ENCODE measurements at places on chromosomes 6 and 20.

- DNase-seq = no peak
Measured at GRCh38 chr20:14672066-14672465, 334.7 kb upstream of the FLRT3 start.

DNA sequence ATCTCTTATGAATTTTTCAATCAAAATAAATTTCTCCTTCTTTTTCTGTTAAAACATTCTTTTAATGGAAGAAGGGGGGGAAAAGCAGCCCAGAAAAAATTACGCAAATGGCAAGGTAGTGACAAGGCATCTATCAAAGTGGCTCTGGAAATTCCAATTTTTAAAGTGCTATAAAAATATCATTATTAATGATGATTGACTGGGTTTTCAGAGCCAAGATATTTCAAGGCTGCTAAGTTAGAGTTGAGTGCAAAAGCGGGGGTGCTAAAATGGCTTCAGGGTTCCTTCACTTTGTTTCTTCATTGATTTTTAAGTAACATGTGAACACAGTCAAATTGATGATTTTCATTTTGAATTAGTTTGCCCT, 171.6 kb upstream of the CITED2 start:
- no peak for DNase-seq

GRCh38 chr6:158643836-158644230, 710 bp downstream of the DYNLT1 start:
- no peak for DNase-seq

DNA sequence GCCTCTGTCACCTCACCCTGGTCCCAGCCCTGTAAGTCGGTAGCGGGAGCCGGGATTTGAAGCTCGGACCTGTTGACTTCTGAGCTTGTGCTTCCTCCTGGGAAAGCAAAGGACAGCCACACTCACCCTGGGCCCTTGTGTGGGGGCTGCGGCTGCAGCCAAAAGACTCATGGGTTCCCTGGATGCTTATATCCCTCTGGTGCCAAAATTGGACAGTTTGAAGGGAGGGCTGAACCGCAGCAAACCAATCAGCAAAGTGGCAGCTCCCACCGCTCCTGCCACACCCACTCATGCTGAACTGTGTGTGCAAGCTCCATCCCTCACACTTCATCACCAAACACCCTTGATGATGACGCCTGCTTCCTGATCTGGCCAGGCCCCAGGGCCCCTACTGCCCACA, 3.9 kb upstream of the CCN5 start:
- DNase-seq = no peak

GRCh38 chr6:149977221-149977620, 13.5 kb downstream of the ULBP1 start:
- DNase-seq = no peak

DNA sequence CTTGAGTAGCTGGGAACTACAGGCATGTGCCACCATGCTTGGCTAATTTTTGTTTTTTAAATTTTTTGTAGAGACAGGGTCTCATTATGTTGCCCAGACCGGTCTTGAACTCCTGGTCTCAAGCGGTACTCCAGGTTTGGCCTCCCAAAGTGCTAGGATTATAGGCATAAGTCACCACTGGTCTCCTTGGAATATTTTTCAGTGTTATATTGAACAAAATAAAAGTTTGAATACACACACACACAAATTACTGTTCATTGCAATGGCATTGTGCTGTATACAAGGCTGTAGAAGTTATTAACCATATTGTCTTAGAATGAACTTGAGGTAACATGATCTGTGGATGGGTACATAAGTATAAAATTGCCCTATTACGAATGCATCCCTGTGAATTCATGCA, 166.1 kb downstream of the BCAS1 start:
- DNase-seq = no peak

DNA sequence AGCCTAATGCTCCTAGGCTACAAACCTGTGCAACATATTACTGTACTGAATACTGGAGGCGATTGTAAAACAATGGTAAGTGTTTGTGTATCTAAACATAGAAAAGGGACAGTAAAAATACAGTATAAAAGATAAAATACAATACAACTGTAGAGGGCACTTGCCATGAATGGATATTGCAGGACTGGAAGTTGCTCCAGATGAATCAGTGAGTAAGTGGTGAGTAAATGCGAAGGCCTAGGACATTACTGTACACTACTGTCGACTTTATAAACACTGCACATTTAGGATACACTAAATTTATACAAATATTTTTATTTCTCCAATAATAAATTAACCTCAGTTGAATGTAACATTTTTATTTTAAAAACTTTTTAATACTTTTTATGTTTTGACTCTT, 485.0 kb downstream of the MMUT start:
- DNase-seq = no peak

DNA sequence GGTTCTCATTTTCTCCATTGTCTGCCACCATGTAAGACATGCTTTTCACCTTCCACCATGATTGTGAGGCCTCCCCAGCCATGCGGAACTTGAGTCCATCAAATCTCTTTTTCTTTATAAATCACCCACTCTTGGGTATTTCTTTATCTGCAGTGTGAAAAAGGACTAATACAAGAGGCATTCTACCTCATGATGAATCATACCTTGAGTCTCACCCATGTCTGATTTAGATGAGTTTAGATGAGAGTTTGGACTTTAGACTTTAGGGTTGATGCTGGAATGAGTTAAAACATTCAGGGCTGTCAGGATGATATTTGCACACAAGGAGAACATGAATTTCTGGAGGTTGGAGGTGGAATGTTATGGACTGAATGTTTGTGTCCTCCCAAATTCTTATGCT, 545.6 kb downstream of the C6orf118 start:
- no peak for DNase-seq

GRCh38 chr20:17617868-17618672, 48.2 kb downstream of the DSTN start:
- no peak for DNase-seq

DNA sequence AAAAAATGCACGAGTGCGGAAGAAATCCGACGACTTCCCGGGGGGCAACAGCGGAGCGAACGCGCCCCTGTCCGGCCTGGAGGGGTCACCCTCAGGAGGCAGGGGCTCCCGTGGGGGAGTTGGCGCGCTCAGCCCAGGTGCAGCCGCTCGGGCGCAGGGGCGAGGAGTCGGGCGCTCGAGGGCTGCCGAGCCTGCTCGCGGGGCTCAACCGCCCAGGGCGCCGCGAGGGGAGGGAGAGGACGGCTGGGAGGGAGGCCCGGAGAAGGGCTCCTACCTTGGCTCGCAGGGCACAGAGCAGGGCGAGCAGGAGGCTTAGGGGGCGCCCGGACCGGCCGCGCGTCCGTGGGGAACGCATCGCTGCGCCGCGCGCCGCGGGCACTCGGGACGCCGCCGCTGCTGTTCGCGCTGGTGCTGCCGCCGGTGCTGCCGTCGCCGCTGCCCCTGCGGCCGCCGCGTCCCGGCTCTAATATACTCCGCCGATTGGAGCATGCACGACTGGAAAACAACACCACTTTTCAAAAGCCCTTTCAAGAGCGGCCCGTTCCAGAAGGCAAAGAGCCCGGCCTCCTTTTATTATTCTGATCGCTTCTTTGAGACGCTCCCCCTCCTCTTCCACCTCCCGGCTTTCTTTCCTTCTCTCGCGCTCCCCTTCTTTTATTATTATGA, 490 bp downstream of the JAG1 start:
- no peak for DNase-seq

DNA sequence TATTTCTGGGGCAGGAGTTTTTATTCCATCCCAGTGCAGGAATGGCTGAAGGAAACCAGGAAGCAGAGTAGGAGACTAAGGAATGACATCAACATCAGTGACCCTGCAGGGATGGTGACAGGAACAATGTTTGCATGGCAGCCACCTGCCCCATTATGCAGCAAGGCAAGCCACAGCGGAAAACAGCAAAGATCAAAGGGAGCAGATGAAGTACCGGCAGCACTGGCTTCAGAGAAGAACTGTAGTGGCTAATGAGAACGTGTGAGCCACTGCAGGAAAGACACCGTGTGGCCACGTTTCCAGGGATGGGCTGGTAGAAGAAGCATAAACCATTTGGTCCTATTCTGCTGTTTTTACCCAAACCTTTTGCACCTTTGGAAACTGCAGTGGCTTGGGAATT, 52.9 kb upstream of the TAB2 start:
- DNase-seq = peak; percentile 17

GRCh38 chr6:139334806-139335446, 39.5 kb downstream of the CITED2 start:
- no peak for DNase-seq

DNA sequence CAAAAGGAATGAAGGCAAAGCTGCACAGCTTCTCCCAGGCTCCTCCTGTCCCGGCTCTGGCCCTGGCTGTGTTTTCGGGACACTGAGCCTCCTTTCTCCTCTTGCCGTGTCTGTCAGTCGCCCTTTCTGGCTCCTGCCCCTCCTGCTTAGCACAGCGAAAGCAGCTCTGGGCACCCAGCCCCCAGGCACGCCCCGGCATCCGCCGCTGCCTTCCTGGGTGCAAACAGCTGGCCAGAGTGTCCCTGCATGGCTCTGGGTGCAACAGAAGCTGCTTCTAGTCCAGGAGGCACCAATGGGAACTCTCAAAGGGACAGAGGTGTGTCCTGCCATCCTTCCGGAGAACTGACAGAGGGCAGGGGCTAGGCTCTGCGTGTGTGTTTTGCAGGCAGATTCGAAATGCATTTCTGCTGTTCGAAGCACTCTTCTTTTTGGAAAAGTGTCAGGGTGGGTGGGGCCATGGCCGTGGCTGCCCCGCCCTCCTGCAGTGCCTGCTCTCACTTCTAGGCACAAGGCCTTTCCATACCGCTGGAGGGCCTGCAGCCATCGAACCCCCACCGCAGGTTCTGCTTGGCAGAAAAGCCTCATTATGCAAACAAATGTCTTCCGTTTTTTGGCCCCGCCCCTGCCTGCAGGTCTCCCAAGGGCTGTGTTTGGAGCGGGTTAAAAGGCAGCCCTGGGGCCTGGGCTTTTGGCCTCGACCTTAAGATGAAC, 15.5 kb downstream of the COL9A3 start:
- DNase-seq = no peak

DNA sequence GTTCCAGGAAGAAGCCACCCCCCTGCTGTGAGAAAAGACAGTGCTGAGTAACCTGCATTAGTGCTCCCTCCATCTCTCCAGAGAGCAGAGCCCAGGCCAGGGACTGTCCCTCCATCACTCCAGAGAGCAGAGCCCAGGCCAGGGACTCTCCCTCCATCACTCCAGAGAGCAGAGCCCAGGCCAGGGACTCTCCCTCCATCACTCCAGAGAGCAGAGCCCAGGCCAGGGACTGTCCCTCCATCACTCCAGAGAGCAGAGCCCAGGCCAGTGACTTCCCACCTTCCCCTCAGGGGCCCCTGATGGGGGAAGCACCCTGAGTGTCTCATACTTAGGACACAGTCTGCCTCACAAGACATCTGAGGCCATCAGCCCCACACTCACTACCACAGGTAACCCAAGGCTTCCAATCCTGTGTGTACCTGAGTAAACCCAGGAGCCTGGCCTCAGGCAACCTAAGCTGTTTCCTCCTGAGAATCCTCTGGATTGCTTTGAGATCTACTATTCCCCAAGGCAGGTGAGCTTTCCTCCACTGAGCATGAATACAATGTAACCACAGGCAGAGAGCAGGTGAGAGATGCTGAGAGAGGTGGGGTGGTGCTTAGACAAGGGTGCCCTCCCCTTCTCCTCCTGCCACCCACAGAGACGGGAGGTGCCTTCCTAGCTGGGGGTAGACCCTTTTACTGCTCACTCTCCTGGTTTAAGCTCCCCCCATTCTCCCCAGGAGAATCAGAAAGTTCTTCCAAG, 4.9 kb downstream of the TBXT start:
- DNase-seq = no peak

- no peak for DNase-seq
Measured at GRCh38 chr20:34249291-34249690, 8.1 kb downstream of the ASIP start.

GRCh38 chr6:136470044-136470443, 80.2 kb downstream of the MAP7 start:
- DNase-seq = no peak

GRCh38 chr6:158867381-158868121, 48.4 kb upstream of the EZR start:
- no peak for DNase-seq

GRCh38 chr20:47111576-47111975, 216.9 kb downstream of the EYA2 start:
- no peak for DNase-seq

- no peak for DNase-seq
Measured at GRCh38 chr6:5085648-5086293, 630 bp downstream of the PPP1R3G start.

GRCh38 chr6:113651920-113652319, 205.2 kb upstream of the MARCKS start:
- no peak for DNase-seq

DNA sequence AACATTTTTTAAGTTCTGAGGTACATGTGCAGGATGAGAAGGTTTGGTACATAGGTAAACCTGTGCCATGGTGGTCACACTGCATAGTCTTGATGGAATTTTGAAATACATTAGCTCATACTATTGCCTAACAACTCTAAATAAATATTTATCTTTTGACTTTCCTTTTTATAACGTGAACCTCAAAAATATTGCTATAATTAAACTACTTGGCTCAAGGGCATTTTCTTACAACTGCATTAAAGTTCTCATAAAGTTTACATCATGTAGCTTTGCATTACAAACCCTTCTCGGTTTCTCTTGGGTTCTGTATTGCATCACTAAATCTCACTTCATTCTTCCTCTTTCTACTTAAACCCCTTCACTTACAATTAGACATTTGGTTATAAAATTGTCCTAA, 636.0 kb upstream of the PTCHD4 start:
- no peak for DNase-seq

DNA sequence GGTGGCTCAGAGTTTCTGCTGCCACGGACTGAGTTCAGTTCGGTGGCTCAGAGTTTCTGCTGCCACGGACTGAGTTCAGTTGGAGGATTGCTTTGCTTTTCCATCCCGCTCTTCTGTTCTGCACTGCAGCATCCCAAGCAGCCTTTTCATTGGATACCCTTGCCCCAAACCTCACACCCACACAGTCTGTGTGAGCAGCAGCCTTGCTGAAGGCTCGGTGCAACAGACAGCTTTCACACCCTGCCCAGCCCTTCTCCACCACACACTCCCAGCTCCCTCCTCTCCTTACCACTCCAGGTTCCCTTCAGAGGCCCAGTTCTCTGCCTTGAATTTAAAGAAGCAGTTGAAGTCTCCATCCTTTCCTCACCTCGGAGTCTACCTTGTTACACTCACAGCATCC, 52.5 kb upstream of the CHD6 start:
- DNase-seq = no peak

- DNase-seq = no peak
Measured at GRCh38 chr20:36128463-36129159, 25.9 kb upstream of the EPB41L1 start.

DNA sequence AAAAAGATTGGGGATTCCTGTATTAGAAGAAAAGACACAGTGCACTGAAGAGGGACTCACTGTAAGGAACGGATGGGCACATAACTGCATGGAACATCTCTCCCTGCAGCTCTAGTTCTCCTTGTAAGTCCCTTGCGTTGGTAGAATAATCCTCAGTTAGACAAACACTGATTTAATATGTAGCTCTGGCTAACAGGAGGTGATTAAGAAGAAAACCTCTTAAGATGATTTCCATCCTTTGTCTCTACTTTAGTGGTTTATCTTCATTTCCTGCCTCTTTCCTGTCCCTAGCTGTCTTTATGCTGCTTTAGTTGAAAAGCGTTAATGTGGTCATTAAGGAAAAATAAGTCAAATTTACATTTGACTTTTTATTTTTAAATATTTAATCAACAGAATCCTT, 86.6 kb downstream of the SLC16A10 start:
- DNase-seq = no peak

Measured in activated CD8-positive, alpha-beta memory T cell treated with anti-CD3 and anti-CD28 coated beads for 4 hours (primary cell).